ENCODE measurements at places on chromosomes 1 and 21.

GRCh38 chr1:240285540-240285939 is 193.9 kb downstream of the FMN2 start:
- no peak for DNase-seq

DNA sequence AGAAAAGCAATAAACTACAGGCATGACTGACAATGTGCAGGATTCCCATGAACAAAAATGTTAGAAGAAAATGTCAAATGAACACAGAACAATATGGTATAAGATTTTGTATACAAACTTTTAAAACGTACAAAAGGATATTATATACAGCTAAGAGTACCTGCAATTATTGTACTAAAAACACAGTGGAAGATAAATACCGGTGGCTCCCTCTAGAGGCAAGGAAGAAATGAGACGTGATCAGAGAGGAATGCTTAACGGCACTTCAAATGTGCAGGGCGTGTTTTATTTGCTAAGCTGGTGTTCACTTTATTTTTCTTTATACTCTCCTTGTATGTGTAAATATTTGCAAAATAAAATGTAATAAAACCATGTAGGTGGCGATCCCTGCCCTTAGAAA is 191.8 kb upstream of the SAMSN1 start:
- DNase-seq: no peak

- DNase-seq: no peak
Observed at GRCh38 chr1:204157962-204158361, 6.1 kb upstream of the ETNK2 start.

GRCh38 chr1:228399531-228400236 is 7.0 kb downstream of the TRIM11 start:
- DNase-seq: no peak

Measured in stimulated activated CD8-positive, alpha-beta memory T cell treated with anti-CD3 and anti-CD28 coated beads, Interleukin-4, amount 100 ng/mL, for 1 hour (primary cell).